ENCODE measurements at places on chromosomes 6 and 20.

DNA sequence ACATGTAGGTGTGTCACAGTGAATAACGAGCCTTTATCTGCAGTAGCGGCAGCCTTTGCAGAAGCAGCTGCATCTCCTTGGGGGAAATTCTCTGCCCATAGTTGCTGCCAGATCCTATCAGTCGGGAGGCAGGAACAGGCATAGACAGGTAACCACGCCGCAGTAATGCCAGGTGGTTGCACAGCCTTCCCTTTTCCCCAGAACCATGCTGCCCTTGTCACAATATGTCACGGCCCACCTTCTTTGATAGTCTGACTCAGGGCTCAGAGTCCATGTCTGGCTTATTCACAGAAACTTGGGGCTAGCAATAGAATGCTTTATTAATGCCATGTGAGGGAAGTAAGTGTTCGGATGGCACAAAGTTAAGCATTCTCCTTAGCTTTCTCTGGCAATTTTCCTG is 76.6 kb downstream of the F13A1 start:
- DNase-seq = no peak

DNA sequence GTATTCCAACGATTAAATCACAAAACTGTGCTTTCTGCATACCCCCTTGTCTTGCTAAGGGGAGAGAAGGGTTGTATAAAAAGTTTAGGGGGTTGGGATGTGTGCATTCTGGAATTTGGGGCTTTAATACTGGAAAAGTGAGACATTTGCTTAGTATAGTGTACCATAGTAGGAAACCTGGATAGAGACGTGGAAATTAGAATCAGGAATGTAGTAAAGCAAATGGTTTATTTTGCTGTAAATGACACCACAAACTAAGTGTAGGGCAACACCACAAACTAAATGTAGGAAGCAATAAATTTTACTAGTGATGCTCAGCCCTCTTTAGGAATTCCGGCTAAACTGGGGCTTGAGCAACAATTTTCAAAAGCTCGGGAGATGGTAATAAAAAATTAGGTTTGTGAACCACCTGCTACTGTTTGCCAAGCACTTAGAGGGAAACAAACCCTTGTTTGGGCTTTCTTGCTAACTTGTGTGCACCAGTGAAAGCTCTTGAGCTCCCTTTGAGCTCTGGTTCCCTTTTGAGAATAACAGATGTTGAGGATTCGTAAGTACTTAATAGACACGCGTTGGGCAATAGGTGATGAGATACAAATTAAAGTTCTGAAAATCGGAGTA is 13.8 kb downstream of the BRD2 start:
- no peak for DNase-seq

- no peak for DNase-seq
These were observed 253.2 kb downstream of the DLL1 start for GRCh38 chr6:170037541-170038250.

GRCh38 chr20:2246069-2246491 is 49.7 kb upstream of the TGM3 start:
- DNase-seq = no peak

- no peak for DNase-seq
These were observed 176.4 kb downstream of the TFAP2B start for GRCh38 chr6:50995036-50995435.

- no peak for DNase-seq
These were observed 6.4 kb downstream of the TP53INP2 start for GRCh38 chr20:34710568-34710839.
